ENCODE measurements at places on chromosomes 4 and X.

- DNase-seq = no peak
These were observed 366.8 kb downstream of the FBXW7 start for GRCh38 chr4:152168987-152169616.

DNA sequence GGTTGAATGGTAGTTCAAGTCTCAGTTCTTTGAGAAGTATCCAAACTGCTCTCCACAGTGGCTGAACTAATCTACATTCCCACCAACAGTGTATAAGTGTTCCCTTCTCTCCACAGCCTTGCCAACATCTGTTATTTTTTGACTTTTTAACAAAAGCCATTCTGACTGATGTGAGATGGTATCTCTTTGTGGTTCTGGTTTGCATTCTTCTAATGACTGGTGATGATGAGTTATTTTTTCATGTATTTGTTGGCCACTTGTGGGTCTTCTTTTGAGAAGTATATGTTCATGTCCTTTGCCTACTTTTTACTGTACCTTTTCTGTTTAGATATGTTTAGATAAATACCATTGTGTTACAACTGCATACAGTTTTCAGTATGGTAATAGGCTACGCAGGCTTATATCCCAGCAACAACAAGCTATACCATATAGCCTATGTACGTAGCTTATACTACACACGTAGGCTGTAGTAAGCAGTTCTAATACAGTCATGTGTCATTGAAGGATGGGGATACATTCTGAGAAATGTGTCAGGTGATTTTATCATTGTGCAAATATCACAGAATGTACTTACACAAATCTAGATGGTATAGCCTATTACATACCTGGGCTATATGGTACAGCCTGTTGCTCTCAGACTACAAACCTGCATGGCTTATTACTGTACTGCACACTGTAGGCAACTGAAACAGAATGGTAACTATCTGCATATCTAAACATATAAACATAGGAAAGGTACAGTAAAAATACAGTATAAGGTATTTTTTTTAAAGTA, 28.1 kb downstream of the KLHL8 start:
- DNase-seq = no peak

DNA sequence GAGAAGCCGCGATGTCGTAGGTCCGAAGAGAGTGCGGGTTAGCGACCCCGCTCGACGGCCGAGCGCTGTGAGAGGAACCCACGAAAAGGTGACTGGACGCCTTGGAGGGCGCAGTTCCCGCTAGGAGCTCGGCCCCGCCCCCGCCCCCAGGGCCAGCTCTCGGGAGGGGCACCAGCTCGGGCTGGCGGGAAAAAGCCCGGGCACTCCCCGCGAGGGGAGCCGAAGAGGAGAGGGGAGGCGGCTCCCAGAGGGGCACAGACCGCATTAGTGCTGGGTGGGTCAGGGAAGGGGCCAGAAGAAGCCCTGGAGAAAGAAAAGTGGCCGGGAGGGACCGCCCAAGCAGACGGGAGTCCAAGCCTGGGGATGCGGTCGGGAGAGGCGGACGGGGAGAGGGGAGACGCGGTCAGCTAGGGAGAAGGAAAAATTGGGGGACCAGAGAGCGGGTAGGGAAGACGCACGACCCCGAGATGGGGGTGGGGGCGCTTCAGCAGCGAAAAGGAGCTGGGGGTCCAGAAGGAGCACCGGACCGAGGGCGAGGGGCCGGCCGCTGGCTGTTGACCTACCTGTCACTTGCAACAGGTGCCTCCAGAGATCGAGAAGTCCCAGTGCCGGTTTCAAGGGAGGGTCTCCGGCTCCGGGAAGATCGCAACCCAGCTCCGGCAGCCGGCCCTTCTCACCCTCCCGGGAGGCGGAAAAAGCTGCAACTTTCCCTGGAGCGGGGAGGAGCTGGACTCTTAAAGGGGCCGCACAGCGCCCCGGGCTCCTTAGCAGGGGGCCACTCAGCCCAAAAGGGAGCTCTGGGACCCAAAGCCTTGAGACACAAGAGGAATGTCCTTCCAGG, at the start of gene SYTL4:
TSS of gene SYTL4 (minus strand) at position 681 of the 841 bp plus-strand sequence. CDS start 30,084 bp downstream, outside the sequence.
- DNase-seq = no peak

- no peak for DNase-seq
These were observed 54.8 kb upstream of the DCLK2 start for GRCh38 chr4:150023489-150023888.

GRCh38 chrX:107153005-107153404, 34.4 kb upstream of the RBM41 start:
- DNase-seq = no peak

DNA sequence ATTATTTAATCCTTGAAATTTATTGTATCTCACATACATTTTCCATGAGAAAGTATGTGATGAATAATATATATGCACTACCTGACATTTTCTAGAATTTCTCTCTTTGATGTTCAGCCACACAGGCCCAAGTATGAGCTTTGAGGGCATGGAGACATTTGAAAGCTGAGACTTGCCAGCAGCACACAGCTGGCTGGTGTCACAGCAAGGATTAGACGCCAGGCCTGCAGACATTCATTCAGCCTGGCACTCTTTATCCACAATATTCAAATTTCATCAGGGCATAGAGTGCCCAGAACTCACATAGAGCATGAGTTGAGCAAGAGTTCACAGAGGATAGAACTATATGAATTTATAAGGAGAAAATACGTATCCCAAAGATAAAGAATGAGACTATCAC, 74.0 kb downstream of the GRIA2 start:
- DNase-seq = no peak

- no peak for DNase-seq
These were observed 99.1 kb downstream of the FRYL start for GRCh38 chr4:48680848-48681568.

DNA sequence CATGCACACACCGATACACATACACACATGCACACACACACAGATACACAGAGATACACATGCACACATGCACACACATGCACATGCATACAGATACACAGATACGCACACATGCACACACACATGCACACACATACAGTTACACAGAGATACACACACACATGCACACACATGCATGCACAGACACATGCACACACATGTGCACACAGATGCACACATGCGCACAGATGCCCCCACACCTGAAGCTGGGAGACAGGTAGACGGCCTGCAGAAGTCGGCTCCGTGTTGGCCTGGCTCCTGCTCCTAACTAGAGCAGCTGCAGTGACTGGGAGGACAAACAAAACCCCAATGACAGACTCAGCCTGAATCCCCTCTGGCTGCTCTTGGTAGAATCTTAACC, 46.8 kb downstream of the PSAPL1 start:
- DNase-seq = no peak

- DNase-seq = no peak
These were observed 88.2 kb upstream of the USP9X start for GRCh38 chrX:40996886-40997530.

GRCh38 chrX:97168646-97169045, 284.9 kb downstream of the RPA4 start:
- no peak for DNase-seq

DNA sequence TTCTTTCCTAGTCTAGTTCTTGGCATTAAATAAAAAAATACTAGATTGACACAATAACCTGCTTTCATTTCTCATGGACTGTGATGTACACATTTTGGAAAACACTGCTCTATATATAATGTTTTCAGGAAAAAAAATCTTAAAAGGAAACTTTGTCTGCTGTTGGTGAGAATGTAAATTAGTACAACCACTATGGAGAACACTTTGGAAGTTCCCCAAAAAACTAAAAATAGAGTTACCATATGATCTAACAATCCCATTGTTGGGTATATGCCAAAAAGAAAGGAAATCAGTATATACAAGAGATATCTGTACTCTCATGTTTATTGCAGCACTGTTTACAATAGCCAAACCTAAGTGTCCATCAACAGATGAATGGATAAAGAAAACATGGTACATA, 202.3 kb downstream of the PPP3CA start:
- DNase-seq = no peak

DNA sequence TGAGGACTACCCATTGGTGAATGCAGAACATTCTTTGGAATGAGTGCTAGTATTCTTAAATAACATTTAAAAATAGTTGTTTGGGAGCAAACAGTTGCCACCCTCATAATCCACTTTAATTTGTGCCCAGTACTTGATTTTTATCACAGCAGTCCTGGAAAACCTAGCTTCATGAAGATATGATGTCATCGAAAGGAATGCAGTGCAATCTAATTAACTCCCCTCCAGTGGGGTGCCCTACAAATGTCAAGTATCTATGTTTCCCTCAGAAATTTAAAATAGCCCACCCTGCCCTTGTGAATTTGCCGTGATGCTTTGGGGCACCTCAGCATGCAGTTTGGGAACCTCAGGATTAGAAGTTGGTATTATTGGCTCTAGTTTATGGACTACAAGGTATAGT, 5.4 kb downstream of the RAB9A start:
- no peak for DNase-seq

- DNase-seq = no peak
These were observed 38.7 kb upstream of the GRID2 start for GRCh38 chr4:92265021-92265420.

GRCh38 chrX:2583194-2584162, 82.7 kb upstream of the DHRSX start:
- DNase-seq = no peak

- no peak for DNase-seq
These were observed 308.8 kb upstream of the TECRL start for GRCh38 chr4:64718091-64718490.

DNA sequence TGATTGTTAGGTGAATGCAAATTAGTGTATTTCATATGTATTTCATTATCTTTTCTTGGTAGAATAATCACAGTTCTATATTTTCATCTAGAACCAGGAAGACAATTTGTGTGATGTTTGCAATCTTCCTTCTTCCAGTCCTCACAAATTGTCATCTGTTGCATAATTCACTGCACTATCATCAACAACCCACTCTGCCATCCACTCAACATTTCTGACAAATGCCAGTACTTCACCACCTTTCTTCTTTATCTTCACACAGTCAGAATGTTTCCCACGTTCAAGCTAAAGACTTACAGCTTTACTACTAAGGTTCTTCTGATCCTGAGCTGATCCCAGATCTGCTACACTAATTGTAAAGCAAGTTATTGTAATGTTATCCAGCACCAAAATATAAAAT, 107.8 kb downstream of the IQCM start:
- no peak for DNase-seq

DNA sequence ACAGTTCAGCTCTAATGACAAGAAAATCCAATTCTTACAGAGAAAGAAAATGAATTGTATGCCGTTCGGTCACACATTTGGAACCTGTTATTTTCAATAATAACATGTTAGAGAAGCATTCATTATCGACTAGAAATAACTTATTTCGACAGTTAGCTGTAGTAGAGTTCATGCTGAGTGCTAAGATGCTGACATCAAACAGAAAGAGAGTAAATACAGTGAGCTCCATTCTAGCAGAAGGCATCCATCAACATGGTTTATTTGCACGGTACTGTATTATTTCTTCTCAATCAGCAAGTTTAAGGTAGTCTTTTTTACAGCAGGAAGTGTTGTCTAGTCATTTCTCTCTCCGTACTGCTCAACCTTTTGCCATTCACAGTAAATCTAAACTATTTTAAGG, 732.1 kb downstream of the STIM2 start:
- no peak for DNase-seq
